ENCODE measurements at places on chromosomes 11 and 22.

DNA sequence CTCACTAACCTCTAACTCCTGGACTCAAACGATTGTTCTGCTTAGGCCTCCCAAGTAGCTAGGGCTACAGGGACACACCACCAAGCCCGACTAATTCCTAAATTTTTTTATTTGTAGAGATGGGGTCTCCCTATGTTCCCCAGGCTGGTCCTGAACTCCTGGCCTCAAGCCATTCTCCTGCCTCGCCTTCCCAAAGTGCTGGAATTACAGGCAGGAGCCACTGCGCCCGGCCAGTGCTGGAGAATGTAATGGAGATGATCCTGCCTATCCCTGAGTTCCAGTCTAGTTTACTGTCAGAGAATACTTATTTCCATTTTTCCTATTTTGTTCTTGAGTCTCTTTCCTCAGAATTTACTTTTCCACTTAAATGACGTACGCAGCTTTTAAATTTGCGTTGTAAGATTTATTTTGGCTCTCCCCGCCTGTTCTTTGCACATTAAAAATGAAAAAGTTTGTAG lies at the start of gene CHEK1:
CHEK1 (plus strand) TSS at position 408 of the 458 bp plus-strand sequence. CDS start 1,606 bp downstream, outside the sequence.
- no peak for DNase-seq

DNA sequence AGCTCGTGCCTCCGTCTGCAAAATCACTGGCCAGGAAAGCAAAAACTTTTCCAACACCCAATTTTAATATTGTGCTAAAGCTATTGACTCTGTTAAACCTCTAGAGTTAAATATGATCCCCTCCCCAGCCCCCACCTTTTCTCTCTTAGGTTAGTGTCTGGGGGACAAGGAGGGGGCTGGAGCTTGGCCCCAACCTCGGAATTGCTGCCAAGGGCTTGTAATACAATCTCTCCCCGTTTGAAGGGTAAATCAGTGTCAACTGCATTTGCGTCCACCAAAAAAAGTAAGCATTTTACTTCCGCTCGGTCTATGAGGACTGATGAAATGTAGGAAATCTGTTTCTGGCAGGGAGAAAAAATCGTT lies at the start of gene GAS2:
GAS2 (plus strand) TSS at position 287 of the 363 bp plus-strand sequence. CDS start 8,259 bp downstream, outside the sequence.
- no peak for DNase-seq

DNA sequence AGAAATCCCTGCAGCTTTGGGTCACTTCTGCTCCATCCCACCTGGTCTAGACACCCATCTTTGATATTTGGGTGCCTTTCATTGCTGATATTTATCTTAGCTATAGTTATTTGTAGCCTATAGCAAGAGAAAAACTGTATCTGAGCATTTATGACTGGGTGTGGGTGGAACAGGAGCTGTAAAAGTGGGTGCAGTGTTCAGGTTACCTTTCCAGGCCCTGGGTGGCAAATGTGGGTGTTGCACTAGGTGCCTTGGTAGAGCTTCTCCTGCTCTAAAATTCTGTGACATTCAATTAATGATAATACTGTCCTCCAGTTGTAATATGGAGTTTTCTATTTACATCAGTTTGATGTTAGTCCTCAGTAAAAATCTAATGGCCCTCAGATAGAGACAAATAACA lies 78.4 kb upstream of the OR4B1 start:
- DNase-seq, result no peak

DNA sequence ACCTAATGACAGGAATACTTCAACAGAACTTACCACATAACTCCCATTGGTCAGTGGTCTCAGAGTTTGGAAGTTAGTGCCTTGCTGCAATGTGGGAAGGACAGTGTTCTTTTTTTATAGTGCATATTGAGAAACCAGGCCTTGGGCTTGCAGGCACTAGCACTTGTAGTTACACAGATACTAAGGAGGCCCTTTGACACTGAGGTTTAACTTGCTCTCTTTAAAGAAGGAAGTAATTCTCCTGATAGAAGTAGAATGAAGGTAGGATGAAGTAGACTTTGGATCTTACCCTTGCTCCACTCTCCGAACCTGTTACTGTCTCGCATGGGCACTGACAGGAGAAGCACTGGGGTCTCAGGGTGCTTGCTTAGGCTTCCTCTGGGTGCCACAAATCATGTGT lies 31.0 kb upstream of the ST14 start:
- no peak for DNase-seq

GRCh38 chr11:61724437-61724836 lies 28.0 kb upstream of the MYRF start:
- no peak for DNase-seq

GRCh38 chr11:117479372-117479771 lies 151.7 kb downstream of the CEP164 start:
- DNase-seq, result peak; percentile 12

DNA sequence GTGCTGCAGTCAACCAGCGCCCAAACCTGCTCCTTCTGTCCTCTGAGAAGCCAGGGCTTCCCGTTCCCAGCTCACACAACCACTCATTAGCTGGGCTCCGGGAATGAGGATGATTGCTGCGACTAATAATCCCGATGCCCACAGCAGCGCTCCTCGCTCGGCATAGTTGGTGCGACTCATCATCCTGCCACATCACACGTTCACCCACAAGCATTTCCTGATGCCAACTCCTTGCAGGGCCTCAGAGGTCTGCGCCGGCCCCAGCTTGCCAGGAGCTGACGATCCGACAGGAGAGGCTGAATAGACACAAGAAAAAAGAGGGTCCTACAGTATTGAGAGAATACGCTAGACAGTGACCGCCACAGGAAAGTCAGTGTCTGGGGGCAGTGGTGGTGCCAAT lies 10.6 kb upstream of the CSNK1E start:
- no peak for DNase-seq

Data from stimulated activated CD8-positive, alpha-beta memory T cell treated with anti-CD3 and anti-CD28 coated beads, Interleukin-2, amount 100 ng/mL, for 48 hours (primary cell).